ENCODE measurements at places on chromosomes 1 and 21.

DNA sequence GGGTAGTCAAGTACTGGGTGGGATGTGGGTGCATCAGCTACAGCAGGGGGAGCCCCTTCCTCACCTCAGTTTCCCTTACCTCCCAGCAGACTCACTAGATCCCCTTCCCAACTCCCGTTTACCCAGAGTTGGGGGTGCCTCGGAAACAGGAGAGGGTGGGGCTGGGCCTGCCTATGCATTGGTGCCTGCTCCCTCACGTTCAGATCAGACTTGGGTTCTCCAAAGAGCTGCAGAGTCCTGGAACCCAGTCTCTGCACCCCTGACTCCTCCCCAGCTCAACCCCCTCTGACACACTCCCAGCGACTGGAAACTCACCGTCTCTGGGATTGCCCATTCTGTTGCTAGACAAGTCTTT, 6.0 kb downstream of the FOXO6 start:
- no peak for DNase-seq

GRCh38 chr1:81699234-81699633, 101.5 kb upstream of the ADGRL2 start:
- no peak for DNase-seq

- DNase-seq: no peak
Observed at GRCh38 chr1:30870656-30871055, 37.9 kb downstream of the SDC3 start.

- DNase-seq: no peak
Observed at GRCh38 chr1:220300442-220301121, 28.3 kb upstream of the RAB3GAP2 start.

- DNase-seq: no peak
Observed at GRCh38 chr1:179803918-179804317, 60.8 kb downstream of the FAM163A start.

DNA sequence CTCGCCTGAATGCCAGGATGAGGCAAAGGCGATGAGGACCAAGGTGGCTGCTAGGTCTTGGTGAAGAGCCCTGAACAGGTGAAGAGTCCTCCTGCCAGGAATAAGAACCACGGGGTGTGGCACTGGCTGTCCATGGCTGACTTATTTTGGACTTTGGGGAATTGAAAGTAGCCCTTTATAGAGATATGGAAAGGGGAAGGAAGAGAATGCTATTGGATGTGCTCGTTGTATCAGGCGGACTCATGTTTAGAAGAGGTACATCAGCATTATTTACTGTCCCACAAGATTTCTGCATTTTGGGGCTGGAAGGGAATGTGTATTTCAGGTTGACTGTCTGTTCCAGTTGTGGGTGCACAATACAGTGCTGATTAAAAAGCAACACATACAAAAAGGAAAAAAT, 465.8 kb downstream of the DSCAM start:
- no peak for DNase-seq

DNA sequence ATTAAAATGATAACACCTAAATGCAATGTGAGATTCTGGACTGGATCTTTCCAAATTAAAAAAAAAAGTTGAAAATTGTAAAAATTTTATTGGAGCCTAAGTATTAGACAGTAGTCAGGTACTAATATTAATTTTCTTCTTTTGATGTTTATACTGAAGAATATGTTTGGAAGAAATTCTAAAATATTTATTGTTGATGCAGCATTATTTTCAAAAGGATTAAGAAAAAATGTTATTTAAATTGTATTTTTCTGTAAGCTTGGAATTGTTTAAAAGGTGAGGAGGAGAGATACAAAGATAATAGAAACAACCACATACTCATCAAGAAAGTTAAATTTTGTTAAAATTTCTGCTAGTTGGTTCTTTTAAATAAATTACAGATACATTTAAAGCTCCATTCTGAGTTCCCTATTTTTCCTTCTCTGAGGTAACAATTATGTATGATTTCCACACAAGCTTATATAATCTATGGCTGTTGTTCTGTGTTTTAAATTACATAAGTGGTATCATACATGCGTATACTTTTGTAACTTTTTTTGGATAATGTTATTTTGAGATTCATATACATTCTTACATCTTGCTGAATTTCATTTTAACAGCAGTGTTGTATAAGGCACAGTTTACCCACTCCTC, 180.3 kb upstream of the RGS18 start:
- DNase-seq: no peak

GRCh38 chr1:42816585-42817439, at the start of the genes ERMAP and SVBP:
Gene ERMAP, plus strand, starts transcription at chr1:42817122. Its CDS starts 13,327 bp downstream, at chr1:42830449.
Gene SVBP, minus strand, starts transcription at chr1:42817397. Its CDS starts 853 bp downstream, at chr1:42816544.
- DNase-seq: peak; percentile 92

- DNase-seq: no peak
Observed at GRCh38 chr1:237281481-237281880, 239.5 kb downstream of the RYR2 start.

GRCh38 chr21:27425574-27425973, 458.7 kb upstream of the ADAMTS5 start:
- no peak for DNase-seq

DNA sequence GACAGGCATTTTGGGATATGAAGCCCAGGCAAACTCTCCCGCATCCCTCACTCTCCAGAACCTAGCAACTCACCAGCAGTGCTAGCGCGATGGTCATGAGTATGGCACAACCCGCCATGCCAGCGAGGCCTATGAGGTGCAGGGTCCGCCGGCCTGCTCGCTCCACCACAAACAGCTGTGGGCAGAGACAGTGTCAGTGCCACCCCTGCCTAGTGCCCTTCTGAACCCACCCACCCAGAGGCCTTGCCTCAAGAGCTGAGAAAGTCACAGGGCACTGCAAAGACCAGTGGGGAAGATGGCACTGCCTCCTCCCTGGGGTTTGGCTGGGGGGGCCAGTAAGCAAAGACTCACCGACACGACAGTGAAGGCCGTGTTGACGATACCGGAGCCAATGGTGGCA, 29.8 kb downstream of the SLC2A1 start:
- no peak for DNase-seq

DNA sequence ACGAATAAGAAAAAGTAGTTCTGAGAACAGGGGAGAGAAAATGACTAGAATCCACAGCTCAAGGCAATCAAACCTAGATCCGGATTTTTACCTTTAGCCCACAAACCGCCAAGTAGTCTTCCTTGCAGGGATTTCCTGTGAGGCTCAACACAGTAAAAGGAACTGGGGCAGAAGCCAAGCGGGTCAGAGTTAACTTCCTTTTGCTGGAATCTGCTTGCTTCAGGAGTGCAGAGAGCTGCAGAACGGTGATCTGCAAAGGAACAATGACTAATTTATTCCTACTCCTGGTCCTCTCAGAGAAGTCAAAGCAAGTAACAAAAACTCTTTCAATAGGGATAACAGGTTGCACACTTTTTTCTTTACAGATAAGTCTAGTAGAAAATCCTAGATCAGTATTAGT, 53.4 kb downstream of the UBR4 start:
- no peak for DNase-seq

DNA sequence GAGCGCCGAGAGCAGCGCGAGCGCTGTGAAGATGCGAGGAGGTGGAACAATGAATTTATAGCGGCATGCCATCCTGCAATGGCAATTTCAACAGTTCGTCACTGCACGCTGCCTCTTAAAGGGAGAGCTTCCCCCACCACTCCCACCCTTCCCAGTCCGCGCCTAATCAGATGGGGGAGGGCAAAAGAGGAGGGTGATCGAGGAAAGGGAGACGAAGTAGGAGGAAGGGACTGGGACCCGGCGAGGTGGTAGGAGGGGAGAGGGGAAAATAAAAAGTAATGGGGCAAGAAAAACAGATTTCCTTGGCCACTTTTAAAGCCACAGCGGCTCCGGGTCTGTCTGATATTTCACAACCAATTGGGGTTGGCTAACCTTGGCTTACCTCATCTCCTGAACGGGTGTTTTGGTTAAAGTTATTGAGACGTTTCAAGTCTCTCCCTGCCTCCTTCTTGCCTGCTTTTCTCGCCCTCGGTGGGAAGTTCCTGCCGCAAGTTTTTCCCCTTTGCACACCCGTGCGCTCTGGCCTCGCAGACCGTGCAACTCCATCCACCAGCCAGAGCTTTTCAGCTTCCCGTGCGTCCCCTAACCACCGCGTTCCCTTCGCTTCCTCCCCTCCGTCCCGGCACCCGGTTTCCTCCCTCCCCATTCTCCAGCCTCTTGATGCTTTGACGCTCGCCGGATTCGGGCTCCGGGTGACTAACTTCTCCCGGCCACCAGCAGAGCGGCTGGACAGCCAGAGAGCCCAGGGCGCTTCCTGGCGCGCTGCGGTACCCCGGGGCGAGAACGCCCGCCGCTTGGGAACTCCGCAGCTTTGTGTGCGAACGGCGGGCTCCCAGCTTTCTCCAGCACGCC, at the start of gene ADAMTS5:
Gene ADAMTS5 (minus strand): TSS at position 27 of the 852 bp plus-strand sequence. CDS start 697 bp downstream, outside the sequence.
- DNase-seq: no peak

DNA sequence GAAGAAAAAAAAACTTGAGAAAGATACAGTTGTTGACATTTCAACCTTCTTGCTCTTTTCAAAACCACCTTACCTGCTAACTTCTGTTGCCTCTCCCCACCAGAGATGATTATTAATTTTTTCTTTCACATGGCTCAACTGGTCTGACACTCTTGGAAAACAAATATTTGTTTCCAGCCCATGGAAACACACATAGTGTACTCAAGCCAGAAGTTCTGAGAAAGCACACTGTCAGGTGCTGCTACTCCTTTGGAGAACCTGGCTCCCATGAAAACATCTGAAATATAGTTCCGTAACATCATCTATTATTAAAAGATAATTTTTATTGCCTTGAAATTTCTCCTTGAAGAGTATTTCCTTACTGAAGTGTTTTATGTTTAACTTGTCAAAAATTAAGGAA, 145.0 kb upstream of the C1orf105 start:
- DNase-seq: no peak

GRCh38 chr1:13817906-13818305, 117.9 kb downstream of the PRDM2 start:
- DNase-seq: no peak

- no peak for DNase-seq
Observed at GRCh38 chr1:60894741-60895140, 187.6 kb upstream of the NFIA start.

GRCh38 chr1:53310847-53311681, 16.8 kb downstream of the LRP8 start:
- DNase-seq: no peak

DNA sequence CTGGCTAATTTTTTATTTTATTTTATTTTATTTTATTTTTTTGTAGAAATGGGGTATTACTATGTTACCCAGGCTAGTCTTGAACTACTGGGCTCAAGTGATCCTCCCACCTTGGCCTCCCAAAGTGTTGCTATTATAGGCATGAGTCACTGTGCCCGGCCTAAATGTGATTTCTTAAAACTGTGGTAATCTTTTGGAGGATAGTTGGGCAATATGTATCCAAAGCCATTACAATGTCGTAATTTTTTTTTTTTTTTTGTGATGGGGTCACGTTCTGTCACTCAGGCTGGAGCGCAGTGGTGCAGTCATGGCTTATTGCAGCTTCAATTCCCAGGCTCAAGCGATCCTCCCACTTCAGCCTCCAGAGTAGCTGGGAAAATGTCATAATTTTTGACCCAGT, 14.2 kb downstream of the ETV3L start:
- DNase-seq: no peak

GRCh38 chr1:245873883-245874671, 633.0 kb downstream of the SMYD3 start:
- DNase-seq: no peak

- no peak for DNase-seq
Observed at GRCh38 chr1:115491298-115492018, 150.3 kb upstream of the VANGL1 start.

DNA sequence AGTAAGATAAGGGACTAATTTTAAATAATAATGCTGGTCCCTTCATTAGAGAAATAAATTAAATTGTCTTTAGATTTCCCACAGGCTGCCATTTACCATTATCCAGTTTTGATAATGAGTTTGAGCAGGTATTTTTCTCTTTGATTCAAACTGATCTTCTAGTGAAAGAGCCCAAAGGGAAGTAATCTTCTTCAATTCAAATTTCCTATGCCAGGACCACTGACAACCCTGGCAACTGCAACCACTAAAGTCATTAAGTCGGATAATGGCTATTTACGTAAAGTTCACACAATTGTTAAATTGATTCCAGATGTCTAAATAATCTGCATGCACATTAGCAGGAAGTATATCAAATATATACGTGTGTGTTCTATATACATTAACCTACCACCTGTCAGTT, 399.3 kb downstream of the PTPRC start:
- DNase-seq: no peak

GRCh38 chr1:15969321-15969880, 6.5 kb downstream of the ZBTB17 start:
- no peak for DNase-seq

DNA sequence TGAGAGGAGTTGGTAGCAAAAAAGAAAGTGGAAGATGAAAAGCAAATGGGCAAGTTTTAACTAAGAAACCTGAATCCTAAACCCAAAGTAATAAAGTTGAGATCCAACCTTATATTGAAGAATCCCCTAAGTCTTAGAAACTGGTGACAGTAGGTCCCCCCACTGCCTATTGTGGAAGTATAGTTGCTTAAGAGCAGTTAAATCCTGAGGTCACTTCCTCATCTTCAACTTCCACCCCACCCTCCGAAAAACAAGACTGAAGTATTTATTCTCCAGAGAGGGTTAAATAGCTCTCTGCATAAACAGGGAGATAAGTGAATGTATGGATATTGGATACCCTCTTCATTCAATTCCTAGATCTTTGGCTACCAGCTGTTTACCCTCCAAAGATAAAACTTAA, 3.3 kb upstream of the DSTYK start:
- DNase-seq: no peak

DNA sequence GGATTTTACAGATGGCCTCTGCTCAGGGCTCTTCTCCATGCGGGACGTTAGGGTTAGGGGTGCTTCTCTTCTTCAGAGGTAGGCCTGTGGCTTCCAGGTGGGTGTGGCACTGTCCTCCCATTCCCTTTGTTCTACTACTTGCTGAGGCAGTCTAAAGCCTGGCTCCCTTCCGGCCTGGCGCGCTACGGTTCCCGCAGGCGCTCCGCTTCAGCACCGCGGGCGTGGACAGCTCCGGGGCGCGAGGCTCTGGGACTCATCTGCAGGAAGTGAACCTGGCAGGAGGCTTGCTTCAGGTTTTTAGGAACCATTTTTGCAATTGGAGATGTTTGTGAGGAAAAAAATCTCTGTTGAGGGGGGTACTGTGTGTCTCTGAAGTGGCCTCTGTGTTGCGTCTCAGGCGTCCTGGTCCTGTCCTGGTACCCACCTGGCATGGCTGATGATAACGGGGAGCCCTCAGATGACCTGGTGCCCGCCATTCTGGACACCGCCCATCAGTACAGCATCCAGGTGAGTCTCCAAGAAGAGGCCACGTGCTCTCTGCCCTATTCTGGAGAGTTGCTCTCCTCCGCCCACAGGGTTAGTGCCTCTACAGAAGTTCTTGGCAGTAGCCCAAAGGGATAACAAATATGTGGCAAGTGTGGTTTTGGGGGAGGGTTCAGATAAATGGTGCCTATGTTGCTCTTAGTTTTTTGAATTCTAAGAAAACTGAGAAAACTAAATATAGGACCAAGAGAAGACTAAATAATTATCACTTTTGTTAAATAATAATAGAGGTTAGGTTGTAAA, 1.9 kb downstream of the MANEAL start:
- peak; percentile 25 for DNase-seq

Measured in stimulated activated CD4-positive, alpha-beta T cell treated with anti-CD3 and anti-CD28 coated beads, Interleukin-15, amount 100 ng/mL, for 1 hour (primary cell).